ENCODE measurements at places on chromosomes 7 and 10.

GRCh38 chr7:70580161-70580560 lies 551.8 kb upstream of the GALNT17 start:
- no peak for DNase-seq

DNA sequence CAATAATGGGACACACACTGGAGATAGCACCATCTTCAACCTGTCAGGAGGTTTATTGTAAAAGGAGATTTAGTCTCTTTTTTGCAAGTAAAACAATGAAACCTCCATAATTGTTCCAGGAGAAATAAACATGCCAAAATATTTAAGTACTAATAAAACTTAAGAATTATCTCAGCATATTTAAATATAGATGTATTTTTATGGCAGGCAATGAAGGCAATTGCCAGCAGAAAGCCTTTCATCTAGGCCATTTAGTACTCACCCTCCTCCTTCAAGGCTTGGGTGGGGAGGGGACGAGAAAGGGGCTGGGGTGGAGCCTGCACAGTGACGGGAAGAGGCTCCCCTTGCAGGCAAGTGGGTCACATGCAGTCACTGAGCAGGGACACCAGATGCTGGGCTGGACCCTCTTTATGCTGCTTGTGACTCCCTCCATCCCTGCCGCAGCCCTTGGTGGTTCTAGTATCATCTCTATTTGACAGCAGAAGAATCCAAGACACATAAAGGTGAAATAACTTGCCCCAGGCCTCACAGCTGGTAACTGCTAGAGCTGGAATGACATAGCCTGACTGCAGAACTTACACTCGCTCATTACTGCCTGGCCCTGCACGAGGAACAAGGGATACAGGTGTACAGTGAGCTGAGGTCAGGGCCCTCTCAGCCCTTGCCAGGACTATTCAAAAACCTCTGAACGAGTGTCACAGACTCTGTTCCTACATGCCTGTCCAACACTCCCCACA lies 449.5 kb upstream of the ZMIZ1 start:
- DNase-seq: no peak

GRCh38 chr10:119449760-119450461 lies 92.6 kb downstream of the RGS10 start:
- no peak for DNase-seq

GRCh38 chr7:18706670-18707069 lies 211.1 kb downstream of the HDAC9 start:
- no peak for DNase-seq

Measured in esophagus squamous epithelium (tissue), 5 donors.